Glomerular endothelial cell (primary cell): ENCODE measurements at places on chromosomes 5 and 9. TPM values are rescaled to one million over a fixed set of nuclear protein-coding genes. Genes with fewer than 3 reads are reported as not detected.

- no peak for DNase-seq
These were observed 7.7 kb upstream of the ABO start for GRCh38 chr9:133282464-133283238.

GRCh38 chr5:63125862-63126261, 547.2 kb downstream of the LRRC70 start:
- DNase-seq, result no peak

Gene PCDHA4
- 0.29 TPM in 1 of 2 replicates, not detected in the other for total RNA-seq

GRCh38 chr5:120479066-120479465, 15.0 kb downstream of the PRR16 start:
- DNase-seq, result no peak

Gene PCDHGB7
- 14.1 and 23.4 TPM in 2 replicates for total RNA-seq

- no peak for DNase-seq
These were observed 159.4 kb downstream of the SIL1 start for GRCh38 chr5:139038613-139039305.

Gene GZMA
- not detected in 2 replicates for total RNA-seq

DNA sequence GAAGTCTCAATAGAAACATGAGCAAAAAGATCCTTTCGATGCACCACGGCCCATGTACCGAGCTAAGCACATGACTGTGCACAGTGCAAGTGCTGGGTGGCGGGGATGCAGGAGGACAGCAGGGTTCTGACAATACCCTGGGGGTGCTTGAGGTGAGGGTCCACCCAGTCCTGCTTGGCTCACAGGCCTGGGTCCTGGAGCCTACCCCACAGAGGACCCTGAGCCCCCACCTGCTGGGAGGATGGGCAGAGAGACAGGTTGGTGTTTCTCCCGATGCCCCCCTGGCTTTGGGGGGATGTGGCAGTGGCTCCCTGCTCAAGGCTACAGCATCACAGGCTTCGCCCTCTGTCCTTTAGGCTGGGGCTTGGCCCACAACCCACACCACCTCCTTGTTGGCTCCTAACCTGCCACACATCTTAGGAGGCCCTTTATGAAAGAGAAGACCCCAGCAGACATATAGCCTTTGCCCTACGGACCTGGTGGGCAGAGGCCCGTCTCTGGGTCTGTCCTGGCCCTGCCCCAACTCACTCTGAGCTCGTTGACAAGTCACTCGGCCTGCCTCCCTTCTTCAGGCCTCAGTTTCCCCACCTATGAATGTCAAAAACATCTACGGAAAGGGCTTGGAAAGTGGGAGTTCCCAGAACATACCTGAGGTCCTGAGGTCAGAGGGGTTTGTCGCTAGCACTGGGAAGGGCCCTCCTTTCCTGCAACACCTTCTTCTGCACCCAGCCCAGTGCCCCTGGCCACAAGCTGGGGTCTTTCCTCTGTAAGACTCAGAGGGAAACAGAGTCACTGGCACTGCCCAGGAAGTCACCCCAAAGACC, 50.3 kb downstream of the BARX1 start:
- DNase-seq, result no peak

GRCh38 chr9:128121924-128122808, 5.4 kb downstream of the PTGES2 start:
- DNase-seq, result no peak

DNA sequence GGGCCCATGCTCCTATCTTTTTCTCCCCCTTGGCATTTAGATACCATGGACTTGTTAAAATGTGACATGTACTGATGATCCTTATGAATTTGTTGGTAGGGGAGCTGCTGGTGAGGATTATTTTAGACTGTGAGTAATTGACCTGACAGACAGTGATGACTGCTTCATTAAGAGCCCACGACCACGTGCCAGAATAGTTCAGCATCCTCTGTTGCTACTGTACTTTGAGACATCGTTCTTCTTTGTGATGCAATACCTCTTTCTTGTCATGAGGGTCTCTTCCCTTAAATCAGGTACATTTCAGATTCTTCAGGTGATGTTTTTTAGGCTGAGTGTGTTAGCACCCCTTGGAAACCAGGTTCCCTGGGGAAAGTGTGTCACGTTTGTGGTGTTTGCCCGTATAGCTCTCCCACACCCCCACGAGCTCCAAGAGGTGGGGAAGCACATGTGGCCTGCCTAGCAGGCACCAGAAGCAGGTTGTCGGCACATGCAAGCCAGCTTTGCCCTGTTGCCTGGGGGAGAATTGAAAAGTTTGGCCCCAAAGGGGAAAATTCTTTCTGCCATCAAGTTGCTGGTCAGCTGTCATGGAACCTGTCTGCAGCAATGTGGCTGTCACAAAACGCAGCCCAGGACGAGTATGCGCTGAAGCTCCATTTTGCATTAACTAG, 25.1 kb downstream of the QRFP start:
- no peak for DNase-seq

Gene PCDHA6
- total RNA-seq, result 0.23 and 0.58 TPM in 2 replicates

- DNase-seq, result no peak
These were observed 38.9 kb downstream of the LYRM7 start for GRCh38 chr5:131209506-131210150.

Gene LURAP1L
- total RNA-seq, result 10.8 and 29.4 TPM in 2 replicates

Gene GLDC
- 1.7 and 8.0 TPM in 2 replicates for total RNA-seq

- DNase-seq, result no peak
These were observed 71.9 kb upstream of the PPP1R2B start for GRCh38 chr5:156778139-156778706.

DNA sequence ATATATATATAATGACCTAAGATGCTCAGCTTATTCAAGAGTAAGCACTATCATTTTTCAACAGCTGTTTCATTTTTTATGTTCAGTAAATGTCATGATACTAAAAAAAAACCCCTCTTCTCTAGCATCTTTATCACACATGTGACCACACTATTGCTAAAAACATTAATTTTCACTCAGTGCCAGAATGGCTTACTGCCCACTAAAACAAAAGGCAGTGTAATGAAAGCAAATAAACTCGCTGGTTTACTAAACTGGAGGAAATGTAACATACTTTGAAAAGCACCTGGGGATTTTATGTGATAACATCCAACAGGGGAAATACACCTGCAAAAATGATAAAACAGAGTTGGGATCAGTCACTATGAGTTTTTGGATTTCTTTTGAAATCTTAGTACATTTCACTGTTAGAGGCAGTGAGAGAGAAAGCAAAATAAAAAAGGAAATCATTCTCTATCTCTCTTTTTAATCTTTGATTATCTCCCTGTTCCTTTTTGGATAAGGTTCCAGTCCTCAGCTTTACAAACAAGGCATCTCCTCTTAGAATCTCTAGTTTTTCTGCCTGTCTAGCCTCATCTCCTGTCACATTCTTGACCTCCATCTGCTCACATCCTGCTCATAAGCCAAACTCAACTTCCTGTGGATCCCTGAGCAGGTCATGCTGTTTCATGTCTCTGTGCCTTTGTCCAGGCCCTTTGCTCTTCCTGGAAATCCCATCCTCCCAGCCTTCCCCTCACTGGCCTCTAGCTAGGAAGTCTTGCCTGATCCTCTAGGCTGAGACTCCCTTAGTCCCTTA, 338.0 kb downstream of the MAN2A1 start:
- DNase-seq, result no peak

Gene LAMC3
- 0.12 and 0.63 TPM in 2 replicates for total RNA-seq
